Skeletal muscle cell (primary cell): ENCODE measurements at places on chromosomes 6 and 20.
A peak's percentile ranks its signal among the peaks of the same experiment; 100 is the strongest.

GRCh38 chr20:37193226-37193625 is 13.9 kb upstream of the MROH8 start:
- no peak for DNase-seq

DNA sequence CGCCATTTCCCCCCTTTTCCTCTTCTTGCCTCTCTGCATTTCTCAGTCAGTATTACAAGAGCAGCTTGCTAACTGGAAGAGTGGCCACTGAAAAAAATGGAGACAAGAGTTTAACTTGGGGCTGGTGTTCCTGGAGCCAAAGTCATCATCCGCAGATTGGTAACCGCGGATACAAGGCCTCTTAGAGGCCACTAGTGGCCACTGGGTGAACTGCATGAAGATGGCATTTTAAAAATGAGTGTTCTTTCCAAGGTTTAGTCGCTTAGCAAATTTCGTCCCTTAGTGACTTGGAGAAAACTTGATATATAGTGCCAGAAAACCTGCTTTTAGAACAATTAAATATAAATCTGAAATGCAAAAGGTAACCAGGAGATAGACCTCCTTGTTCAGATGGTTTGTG is 4.8 kb downstream of the F13A1 start:
- DNase-seq: no peak

- DNase-seq: no peak
Measured at GRCh38 chr20:1804554-1804956, 90.7 kb upstream of the SIRPA start.

GRCh38 chr6:167804281-167805013 is 22.3 kb upstream of the AFDN start:
- no peak for DNase-seq

- DNase-seq: no peak
Measured at GRCh38 chr20:7257692-7258466, 490.4 kb downstream of the BMP2 start.

DNA sequence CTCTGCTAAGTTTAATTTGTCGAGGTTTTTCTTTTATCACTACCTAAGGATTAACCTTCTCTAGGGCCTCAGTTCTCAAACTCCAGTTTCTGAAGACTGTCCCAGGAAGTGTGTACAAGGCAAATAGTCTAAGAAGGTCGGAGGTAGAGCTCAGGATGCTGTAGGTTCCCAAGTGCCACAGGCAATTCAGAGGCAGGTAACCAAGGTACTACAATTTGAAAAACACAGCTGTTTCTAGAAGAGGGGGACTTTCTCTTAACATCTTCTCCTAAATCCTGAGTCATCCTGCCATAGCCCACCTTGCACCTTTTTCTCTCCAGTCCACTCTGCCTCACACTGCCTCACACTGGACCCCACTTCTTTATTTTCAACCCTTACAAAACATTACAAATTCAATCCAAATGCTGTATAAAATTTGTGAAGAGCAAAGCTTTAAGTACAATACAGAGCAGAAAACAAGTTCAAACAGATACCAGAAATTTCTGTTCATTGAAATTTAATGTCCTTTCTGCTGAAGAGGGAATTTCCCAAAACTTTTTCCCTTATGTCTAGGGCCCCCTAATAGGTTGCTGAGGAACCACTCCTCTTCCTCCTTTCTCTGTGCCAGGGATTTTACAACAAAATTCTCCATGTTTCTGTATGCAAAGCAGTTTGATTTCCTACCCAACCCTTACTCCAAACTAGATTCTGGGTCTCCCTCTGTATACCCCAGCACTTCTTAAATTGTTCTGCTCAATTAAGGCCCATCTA is 43.0 kb downstream of the FRK start:
- no peak for DNase-seq

GRCh38 chr6:54493138-54493537 is 184.9 kb downstream of the TINAG start:
- DNase-seq: peak; percentile 66

GRCh38 chr20:13105864-13106457 is 97.2 kb downstream of the SPTLC3 start:
- DNase-seq: peak; percentile 4

DNA sequence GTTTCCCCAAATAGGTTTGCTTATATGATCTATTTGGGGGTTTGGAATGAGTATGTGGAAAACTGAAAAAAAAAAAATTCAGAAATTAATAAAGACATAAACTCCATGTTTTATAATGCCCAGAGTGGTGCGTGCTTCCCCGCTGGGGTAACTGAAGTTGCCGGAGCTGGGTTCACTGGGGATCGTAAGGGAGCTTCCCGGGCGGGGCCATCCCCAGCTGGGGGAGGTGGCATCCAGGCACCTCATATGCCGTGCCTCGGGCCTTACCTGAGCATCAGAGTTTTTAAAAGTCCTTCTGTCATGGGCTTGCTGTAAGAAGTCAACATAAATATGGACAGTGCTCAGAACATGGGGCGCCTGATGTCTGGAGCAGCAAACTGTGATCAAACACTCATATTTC is 17.9 kb upstream of the RAMACL start:
- DNase-seq: no peak

GRCh38 chr6:111192911-111193555 is 105.7 kb downstream of the SLC16A10 start:
- DNase-seq: no peak

- DNase-seq: no peak
Measured at GRCh38 chr6:130670142-130670541, 157.1 kb upstream of the SMLR1 start.

GRCh38 chr6:167469672-167470071 is 144.8 kb downstream of the TTLL2 start:
- DNase-seq: no peak

- no peak for DNase-seq
Measured at GRCh38 chr20:62793757-62794006, 2.6 kb upstream of the MRGBP start.

- DNase-seq: no peak
Measured at GRCh38 chr6:31864818-31865204, 2.2 kb upstream of the NEU1 start.

DNA sequence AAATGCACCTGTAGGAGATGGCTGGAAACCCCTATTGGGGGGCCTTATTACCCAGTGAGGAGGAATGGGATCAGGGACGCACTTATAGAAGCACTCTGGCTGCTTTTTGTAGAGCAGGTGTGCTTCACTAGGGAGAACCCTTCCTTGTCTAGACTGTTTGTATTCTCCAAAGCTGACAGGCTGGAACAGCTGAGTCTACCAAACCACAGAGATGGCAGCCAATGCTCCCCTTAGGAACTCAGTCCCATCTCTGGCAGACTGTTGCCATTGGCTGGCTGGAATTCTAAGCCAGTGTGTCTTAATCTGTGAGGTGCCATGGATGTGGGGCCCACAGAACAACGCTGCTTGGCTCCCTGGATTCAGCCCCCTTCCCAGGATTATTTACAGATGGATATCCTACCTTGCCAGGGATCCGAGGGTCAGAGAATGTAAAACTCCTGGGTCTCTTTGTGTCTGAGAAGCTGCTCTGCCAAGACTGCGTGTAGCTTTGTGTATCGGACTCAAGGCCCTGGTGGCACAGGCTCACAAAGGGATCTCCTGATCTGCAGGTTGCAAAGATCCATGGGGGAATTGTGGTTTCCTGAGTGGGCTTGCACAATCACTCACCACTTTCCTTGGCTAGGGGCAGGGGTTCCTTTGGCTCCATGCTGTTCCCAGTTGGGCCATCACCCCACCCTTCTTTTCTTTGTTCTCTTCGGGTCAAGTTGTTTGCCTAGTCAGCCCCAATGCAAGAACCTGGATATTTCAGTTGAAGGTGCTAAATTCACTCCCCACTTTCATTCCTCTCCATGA is 26.1 kb downstream of the C6orf52 start:
- no peak for DNase-seq

- no peak for DNase-seq
Measured at GRCh38 chr6:110512991-110513390, 36.6 kb upstream of the SLC22A16 start.

- DNase-seq: no peak
Measured at GRCh38 chr6:1605893-1606779, 3.6 kb upstream of the FOXC1 start.

- no peak for DNase-seq
Measured at GRCh38 chr20:64164123-64164836, at the start of gene MYT1. MYT1 (plus strand) TSS chr20:64164452; CDS start chr20:64198862, 34,410 bp downstream.

DNA sequence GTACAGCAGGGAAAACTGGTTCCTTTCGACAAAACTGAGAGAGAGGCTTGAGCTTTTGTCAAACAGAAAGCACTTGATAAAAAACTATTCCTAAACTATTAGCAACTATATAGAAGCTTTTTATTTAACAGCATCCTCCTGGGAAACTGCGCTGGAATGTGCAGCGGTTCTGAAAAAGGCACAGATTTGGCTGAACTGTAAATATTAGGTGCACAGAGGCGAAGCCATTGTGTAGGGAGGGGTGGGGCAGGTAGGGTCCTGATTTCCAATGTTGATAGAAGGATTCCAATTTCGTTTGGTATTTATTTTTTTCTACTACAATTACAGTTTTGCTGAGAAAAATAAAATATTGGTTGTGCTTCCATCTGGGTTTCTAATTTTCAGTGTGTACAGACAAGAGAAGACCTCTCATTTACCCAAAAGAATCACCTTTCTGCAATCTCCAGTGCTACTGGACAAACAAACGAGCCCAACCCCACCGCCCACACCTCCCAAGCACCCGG is 698 bp upstream of the SH3BGRL2 start:
- DNase-seq: no peak

GRCh38 chr6:159446340-159446739 is 246.7 kb downstream of the SOD2 start:
- no peak for DNase-seq

DNA sequence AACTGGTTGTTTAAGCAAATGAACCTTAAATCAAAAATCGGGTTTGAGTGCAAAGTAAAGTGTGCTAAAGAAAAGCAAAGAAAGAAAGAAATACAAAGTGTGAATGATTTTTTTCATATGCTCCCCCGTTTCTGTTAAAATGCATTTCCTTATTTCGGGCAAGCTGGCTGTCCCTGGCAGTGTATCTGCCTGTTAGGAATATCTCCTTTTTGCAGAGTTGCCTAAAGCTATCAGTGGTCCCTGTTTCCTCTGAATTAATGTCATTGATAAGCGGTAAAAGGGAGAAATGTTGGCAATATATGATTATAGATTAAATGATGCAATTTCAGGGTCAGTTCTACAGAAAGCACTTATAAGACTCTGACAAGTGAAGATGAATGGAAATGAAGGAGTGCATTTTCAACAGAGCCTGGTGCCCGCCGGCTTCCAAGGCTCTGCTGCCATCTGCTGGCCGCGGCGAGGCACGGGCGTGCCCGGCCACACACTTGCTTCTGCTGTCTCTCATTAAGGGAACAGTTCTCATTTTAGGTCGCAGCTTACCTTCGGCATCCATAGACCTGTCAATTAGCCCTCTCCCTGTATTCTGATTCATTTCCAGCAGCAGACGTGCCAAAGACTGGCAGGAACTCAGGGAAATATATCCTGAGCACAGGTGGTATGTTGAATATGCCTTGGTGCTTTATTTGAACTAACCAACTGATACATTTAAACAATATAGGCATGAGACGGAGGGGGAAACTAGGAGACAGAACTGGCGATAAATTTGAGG is 381.9 kb downstream of the C6orf118 start:
- DNase-seq: no peak

GRCh38 chr20:25078662-25079061 is 3.3 kb downstream of the VSX1 start:
- DNase-seq: no peak

DNA sequence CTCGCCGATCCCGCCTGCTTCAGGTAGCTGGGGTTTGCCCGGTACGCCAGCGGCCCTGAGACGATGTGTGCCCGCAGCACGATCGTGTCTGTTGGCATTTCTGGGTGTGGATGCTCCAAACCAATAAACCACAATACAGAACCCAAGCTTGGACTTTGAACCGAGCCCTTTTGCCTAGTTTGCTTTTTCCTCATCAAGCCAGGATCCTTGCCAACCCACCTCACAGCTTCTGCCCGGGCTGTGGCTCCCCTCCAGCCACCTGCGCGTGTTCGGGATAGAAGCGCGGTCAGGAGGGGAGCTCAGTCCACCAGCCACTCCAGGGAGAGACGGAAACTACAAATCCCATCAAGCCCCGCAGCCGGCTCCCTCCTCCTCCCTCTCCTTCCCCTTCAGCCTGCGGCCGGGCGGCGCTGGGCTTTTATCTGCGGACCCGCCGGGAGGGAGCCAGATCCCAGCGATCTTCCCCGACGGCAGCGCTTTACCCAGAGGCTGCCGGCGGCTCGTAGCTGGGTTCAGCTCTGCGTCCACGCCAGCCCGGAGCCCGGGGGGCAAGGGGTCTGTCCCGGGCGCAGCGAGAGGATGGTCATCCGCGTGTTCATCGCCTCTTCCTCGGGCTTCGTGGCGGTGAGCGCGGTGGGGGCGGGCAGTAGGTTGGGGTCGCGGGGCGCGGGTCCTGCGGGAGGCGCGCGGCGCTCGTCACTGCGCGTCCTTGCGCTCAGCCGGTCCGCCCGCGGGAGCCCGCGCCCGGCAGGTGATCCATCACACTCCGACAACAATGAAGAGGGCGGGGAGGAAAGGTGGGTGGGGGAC is at the start of gene SH3BGRL2:
TSS of gene SH3BGRL2 (plus strand) at position 447 of the 810 bp plus-strand sequence. CDS start at position 580, 133 bp downstream.
- DNase-seq: peak; percentile 12

- DNase-seq: no peak
Measured at GRCh38 chr6:1394514-1395463, 5.4 kb downstream of the FOXF2 start.

DNA sequence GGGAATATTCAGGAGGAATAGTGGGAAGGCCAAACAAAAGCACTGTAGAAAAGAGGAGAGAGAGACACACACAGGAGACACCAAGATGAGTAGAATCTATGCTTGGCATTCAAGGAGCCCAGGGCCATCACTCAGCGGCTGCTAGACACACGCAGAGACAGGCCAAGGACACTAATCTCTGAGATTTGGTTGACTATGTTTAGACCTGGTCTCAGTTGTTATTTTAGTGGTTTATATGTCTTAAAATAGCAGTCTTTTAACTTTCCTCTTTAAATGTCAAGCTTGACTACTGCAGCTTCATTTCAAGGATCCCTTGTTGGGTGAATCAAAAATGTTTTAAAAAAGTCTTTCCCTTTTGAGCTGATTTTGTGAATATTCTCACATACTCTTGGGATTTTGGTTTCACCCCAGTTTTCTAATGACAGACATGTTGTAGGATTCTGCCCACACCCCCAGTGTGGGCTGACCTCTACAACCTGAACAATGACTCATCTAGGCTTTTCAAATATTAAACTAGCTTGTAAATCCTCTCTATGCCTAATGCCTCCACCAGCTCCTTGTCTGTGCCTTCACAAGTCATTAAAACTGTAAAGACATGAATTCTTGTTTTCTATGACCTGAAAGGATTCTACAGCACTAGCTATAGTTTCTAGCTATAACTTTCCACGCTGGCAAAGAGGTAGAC is 142.7 kb upstream of the EXOC2 start:
- no peak for DNase-seq

DNA sequence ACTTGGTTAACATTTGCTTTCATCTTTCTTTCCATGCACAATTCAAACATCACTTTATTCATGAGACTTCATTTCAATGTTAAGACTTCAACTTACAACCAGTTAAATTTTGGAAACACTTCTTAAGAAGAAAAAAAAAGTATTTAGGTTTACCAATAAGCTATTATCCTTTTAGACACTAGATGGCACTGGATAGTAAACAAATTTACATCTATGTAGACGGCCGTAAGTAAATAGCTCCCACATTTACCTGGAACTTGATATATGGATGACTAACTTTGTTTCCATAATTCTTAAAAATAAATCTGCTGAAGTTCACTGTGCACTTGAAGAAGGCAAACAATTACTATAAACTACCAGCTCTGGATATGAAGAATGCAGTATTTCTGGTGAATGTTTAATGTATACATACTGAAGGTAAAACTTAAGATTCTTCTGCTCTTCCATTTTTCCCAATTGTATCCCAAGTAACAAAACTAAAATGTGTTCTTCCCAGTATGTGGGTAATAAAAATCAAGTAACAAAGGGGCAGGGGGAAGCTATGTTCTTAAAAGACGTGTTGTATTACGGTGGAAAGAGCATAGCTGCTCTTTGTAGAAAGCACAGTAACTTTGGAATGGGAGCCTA is 130.6 kb upstream of the C6orf118 start:
- DNase-seq: peak; percentile 4
